Activated CD8-positive, alpha-beta T cell treated with anti-CD3 and anti-CD28 coated beads for 36 hours (primary cell): ENCODE measurements at places on chromosomes 3 and 15. TPM values are rescaled to one million over a fixed set of nuclear protein-coding genes. Genes with fewer than 3 reads are reported as not detected.

The THAP10 gene
- not detected for total RNA-seq

The PCCB gene
- total RNA-seq, result 61.5 TPM

The SKOR1 gene
- total RNA-seq, result 0.25 TPM

The CYP11A1 gene
- total RNA-seq, result 0.29 TPM

The FMN1 gene
- total RNA-seq, result not detected

The SCN5A gene
- total RNA-seq, result 0.52 TPM

The STARD9 gene
- 6.4 TPM for total RNA-seq

The OR5K3 gene
- not detected for total RNA-seq

The MYRIP gene
- total RNA-seq, result not detected

The SLCO2A1 gene
- total RNA-seq, result not detected
